ENCODE measurements at places on chromosomes 13 and 19.

DNA sequence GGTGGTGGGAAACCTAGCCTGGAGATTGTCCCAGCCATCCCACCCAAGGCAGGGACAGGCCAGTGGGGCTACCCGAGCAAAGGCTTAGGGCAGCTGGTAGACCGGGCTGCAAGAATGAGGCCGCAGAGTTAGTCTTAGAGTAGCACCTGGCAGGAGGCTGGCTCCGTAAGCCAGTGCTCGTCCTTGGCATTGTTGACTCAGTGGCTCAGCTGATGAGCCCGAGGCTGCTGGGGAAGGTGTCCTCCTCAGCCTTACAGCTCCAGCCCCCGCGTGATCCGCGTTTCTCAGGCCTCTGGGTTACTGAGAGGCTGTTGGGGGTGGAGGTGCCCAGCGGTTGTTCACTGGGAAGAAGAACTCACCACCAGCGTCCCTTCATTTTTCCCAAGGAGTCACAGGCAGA lies 24.7 kb downstream of the PPP1R37 start:
- DNase-seq, result no peak

DNA sequence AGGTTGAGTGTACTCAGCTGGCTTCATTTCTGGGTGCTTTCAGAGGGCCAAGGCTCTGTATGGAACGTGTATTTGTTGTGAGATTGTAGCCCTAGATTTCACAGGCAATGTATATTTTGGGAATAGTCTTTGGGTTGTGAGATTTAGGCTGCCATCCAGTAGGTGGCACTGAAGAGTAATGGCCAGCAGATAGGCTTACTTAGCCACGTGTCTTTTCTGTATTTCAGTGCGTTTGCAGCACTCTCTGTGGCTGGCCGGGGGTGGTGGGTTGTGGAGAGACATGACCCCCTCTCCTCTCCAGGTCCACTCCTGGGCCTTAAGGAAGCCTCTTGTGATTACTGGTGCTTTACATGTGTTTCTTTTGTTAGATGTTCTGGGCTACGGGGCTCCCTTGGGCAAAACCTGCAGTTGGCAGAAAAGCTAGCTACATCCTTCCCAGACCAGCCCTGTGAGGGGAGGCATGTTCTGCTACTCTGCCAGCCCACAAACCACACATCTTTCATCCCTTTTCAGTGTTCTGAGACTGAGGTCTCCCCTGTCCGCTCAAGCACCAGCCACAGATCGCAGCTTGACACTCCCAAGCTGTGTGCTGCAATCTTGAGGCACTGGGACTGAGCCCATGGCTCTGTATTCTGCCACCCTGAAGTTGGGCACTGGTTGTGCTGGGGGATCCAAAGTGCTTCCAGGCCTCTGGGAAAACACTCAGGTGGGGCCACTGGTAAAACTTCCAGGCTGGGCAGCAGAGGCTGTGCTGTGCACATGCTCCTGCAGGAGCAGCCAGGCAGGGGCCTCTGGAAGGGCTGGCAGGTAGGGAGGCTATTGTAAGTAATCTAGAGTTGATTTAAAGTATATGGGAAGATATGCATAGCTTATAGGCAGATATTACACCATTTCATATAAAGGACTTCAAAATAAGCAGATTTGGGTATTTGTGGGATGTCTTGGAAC lies 1096.8 kb upstream of the PCDH20 start:
- DNase-seq, result no peak

DNA sequence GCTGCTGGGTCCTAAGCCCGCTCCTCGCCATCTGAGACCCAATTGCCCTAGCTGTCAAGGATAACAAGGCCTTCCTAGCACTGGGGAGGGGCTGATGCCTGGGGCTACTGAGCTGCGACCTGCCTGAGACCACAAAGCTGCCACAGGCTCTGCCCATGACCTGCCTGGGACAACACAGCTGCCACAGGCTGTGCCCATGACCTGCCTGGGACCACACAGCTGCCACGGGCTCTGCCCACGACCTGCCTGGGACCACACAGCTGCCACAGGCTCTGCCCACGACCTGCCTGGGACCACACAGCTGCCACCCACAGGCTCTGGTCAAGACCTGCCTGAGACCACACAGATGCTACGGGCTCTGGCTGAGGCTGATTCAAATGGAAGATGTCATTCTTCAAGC lies 54.8 kb downstream of the EPS15L1 start:
- no peak for DNase-seq

DNA sequence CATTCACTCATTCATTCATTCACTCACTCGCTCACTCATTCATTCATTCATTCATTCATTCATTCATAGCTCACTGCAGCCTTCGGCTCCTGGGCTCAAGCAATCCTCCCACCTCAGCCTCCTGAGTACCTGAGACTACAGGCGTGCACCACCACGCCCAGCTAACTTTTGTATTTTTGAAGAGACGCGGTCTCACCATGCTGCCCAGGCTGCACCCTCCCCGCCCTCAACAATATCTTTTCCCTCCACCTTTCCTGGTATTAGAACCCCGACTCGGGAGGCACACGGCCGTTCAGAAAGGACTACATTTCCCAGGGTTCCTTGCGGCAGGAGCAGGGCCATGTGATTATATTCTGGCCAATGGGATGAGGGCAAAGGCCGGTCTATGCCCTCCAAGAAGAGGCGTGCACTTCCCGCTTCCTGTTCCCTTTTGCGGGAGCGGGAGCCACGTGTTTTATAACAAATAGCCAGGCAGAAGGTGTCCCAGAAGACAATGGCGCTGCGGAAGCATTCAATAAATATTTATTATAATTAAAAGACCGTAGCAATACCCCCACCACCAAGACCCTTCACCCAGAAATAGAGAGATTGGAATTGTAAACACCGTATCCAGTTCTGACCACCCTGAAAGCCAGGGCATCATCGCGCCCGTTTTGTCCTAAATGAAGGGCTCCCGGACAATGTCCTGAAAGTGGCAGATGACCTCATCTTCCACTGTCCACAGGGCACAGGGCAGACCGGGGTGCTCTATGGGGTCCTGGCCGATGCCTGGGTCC lies 15.9 kb downstream of the TICAM1 start:
- DNase-seq, result no peak

DNA sequence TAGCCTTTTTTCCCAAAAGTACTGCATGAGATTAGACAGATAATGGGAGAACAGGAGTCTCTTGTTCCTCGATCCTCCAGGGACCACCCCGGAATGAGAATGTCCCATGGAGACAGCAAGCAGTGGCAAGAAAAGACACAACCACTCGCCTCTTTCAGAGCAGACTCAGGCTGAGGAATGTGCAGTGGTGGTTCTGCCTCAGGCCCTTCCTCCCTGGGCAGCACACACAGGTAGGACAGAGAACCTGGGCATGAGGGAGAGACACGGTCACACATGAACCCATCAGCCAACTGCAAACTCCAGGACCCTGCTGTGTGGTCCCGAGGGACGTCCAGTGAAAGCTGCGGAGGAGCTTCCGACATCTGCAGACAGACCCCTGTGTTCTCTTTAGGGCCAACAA lies 31.0 kb downstream of the CRYL1 start:
- no peak for DNase-seq

GRCh38 chr13:59492030-59492636 lies 671.6 kb downstream of the DIAPH3 start:
- DNase-seq, result no peak

- no peak for DNase-seq
These were observed at the start of gene CYSLTR2 for GRCh38 chr13:48653472-48653939. Gene CYSLTR2, plus strand, starts transcription at chr13:48653929. Its CDS starts 52,889 bp downstream, at chr13:48706818.

DNA sequence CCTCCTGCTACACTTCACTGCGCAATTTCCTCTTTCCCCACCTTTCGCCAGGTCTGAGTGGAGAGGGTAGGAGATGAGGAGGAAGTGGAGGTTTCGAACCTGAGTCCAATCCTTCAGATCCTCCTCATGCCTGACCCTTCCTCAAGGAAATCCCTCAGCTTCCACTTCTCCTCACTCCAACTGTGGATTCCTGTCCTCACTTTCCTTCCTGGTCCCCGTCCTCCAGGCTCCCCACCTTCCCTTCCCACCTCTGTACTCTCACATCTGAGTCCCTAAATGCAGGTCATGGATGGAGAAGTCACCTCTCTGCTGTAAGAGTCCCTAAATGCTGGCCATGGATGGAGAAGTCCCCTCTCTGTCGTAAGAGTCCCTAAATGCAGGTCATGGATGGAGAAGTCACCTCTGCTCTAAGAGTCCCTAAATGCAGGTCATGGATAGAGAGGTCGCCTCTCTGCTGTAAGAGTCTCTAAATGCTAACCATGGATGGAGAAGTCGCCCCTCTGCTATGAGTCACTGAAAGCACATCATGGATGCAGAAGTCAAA lies 3.1 kb downstream of the TMEM86B start:
- DNase-seq, result no peak

GRCh38 chr13:93248627-93249047 lies 22.0 kb downstream of the GPC6 start:
- DNase-seq, result no peak

DNA sequence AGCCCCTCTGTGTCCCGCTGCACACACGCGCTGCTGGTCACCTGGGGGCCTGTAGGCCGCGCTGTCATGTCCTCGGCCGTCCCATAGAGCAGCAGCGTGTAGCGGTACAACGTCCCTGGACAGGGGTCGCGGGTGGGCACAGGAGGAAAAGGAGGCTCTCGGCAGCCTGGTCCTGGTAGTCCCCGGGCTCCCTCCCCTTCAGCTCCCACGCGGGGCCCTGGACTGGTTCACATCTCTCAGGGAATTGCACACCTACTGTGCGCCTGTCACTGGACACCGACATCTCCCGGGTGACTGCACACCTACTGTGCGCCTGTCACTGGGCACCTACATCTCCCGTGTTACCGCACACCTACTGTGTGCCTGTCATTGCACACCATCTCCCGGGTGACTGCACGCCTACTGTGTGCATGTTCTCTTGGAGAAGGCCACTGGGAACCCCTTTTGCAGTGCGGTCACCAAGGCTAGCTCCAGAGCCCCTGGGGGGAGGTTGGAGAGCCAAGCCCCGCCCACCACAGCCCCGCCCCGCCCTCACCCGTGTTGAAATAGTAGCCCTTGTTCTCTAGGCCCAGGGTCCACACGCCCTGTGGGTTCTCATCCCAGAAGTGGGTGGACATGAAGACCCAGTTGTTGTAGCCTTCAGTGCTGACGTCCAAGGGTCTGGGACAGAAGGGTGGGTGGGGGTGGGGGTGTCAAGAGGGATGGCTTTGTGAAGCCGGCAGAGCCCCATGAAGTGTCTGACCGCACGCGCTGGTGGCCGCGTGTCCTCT lies 3.5 kb upstream of the C19orf25 start:
- DNase-seq, result no peak

DNA sequence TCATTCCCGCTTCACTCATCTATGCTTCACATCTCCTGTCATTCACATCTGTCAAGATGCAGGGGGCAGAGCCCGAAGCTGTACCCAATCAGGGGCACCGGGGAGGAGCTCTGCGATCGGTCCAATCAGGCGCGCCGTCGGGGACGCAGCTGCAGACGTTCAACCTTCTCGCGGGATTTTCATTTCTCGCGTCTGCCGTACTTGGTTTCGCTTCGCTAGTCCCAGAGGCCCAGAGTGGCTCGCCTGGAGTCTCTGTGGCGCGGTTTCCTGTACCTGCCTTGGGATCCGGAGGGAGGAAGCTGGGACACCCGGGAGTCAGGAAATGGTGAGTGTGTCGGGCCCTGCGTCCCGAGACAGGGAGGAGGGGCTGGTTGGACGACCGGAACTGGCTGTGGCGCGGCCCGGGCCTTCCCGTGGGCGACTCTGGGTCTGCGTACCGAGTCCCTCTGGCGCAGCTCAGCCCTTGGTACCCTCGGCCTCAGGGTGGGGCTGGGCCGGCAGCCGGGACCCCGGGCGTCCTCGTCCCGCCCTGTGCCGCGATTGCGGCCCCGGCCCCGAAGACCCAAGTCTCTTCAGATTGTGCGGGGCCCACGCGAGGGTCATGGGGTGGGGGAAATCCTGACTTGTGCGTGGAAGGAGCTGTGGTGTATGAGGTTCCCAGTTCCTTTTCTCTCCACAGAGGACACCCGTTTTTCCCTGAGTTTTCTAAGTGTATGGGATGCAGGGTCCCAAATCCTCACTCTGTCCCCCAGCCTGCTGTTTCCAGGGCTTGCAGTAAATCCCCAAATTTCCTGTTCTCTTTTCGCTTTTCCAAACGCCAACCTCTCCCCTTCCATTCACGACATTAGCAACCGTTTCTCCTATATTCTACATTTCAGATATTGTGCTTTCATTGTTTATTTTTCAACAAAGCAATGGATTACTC lies at the start of gene ZNF136:
Gene ZNF136, plus strand, starts transcription at position 215 of the 925 bp plus-strand sequence. Its CDS starts 108 bp downstream, at position 323.
- peak; percentile 67 for DNase-seq

GRCh38 chr13:31172535-31172934 lies 10.8 kb upstream of the HSPH1 start:
- peak; percentile 50 for DNase-seq

DNA sequence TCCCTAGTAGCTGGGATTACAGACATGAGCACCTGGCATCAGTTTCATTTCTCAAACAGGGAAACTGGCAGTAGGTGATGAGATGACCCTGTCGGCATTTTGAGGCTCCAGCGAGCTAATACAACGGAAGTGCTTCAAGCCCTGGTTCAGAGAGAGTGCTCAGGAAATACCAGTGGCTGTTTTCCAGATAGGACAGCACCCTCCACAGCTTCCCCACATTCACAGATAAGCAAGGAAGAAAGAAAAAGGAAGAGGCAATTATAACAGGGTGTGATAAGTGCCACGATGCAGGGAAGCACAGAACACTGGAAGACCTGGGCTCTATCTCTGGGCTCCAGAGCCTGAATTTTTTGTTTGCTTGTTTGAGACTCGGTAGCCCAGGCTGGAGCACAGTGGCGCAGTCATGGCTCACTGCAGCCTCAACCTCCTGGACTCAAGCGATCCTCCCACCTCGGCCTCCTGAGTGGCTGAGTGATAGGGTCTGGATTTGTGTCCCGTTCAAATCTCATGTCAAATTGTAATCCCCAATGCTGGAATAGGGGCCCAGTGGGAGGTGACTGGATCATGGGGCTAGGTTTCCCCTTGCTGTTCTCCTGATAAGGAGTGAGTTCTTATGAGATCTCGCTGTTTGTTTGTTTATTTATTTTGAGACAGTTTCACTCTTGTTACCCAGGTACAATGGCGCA lies 43.5 kb downstream of the PIN1 start:
- no peak for DNase-seq

- no peak for DNase-seq
These were observed 1.7 kb downstream of the MPV17L2 start for GRCh38 chr19:18194554-18195238.

GRCh38 chr13:76764429-76764828 lies 121.8 kb downstream of the KCTD12 start:
- DNase-seq, result no peak
